ENCODE measurements at places on chromosomes 2 and 18.

DNA sequence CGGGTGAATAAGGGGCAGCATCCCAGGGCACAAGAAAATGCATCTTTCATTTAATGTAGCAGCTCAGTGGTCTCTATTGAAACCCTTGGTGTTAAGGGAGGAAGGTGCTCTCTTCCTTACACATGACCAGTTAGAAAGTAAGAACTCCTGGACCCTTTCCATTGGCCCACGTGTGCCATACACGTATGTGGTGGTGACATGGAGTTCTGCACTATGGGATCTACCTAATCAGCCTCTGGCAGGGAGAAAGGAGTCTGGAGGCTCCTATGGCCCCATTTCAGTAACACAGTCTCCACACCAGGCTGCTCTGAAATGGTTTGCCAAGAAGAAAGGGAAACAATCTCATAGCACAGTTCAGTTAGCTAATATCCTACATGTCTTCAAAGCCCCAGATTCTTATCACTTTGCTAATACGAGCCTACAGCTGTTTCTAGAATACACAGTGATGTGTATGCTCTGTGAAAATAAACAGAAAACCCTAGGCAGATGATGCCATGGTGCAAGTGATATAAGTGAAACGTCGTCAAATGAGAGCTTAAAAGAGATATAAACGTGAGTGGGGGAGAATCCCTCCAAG, 7.0 kb downstream of the EFEMP1 start:
- DNase-seq, result no peak

GRCh38 chr2:9941996-9942390, 9.5 kb upstream of the GRHL1 start:
- DNase-seq, result no peak

DNA sequence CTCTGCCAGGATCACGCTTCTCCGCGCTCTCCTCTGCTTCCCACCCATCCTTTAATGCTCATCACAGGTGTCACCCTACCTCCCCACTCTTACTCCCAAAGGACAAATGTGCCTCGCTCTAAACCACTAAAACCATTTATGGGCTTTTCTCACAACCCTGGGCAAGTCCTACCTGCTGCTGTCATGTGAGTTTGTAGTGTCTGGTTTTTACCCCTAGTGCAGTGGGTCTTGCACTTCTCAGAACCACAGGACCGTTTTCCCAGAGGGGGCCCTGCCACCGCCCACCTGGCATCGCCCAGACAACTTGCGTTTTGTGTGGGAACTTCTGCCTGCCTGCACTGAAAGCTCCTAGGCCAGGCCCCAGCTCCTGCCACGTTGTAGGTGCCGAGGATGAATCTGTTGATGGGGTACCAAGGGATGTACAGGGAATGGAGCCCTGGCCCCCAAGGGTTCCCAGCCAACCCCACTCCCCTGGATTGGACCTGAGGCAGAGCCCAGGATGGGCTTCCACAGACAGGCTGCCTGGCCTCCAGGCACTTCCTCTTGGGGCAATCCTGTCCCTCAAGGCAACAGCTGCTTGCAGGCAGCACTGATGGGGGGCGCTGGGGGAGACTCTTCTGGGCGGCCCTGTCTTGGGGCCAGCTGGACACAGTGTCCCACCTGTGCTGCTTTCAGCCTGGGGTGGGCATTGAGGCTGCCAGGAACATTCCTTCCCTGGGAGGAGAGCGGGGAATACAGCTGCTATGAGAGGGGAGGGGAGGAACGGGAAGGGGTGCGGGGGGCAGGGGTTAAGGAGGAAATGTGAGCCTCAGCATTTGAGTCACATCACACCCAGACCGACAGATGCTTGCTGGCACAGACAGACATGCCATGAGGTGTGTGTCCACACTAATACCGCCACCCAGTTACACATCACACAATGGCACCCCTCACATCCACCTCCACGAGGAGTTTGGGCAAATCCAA, 176.3 kb downstream of the ZFP36L2 start:
- no peak for DNase-seq

GRCh38 chr2:25948437-25948836, 33.9 kb downstream of the KIF3C start:
- DNase-seq, result no peak

- DNase-seq, result no peak
Observed at GRCh38 chr2:9762941-9763340, 80.3 kb upstream of the TAF1B start.

GRCh38 chr2:131673400-131674173, 145.9 kb downstream of the CCDC74A start:
- peak; percentile 56 for DNase-seq

DNA sequence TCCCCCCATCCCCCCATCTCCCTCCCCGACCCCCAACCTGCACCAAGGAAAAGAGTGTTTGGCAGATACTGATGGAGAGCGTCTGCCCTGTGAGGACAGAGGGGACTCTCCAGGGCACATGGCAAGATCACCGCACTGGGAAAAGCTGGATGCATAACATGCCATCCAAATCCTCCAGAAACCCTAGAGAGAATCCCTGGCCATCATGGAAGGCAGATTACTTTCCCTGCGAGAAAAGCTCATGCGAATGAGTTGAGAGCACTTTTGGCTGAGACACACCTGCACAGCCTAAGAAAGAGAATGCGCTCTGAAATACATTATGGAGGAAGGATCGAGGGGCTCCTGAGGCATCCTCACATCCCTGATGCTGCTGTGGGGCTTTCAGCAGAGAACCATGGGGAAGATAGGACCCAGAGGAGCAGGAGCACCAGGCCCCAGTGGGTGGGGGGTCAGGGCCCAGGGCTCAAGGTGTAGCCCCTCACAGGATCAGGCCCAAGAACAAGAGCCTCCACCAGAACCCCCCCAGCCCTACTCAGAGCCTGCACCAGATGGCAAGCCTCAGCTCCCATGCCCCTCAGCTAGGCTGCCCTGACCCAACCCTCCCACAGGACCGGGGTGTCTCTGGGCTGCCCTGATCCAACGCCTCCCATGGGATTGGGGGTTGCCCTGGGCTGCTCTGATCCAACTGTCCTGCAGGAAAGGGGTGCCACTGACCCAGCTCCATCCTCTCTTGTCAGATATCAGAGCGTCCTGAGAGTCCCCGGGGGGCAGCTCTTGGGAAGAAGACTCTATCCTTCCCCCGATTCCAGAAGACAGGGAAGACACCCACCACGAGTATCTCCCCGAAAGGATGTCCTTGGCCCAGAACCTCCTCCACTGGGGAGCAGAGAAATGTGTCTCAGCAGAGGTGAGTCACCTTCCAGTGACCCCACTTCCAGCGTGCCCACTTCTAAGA, 153.4 kb downstream of the NDUFA10 start:
- DNase-seq, result no peak

DNA sequence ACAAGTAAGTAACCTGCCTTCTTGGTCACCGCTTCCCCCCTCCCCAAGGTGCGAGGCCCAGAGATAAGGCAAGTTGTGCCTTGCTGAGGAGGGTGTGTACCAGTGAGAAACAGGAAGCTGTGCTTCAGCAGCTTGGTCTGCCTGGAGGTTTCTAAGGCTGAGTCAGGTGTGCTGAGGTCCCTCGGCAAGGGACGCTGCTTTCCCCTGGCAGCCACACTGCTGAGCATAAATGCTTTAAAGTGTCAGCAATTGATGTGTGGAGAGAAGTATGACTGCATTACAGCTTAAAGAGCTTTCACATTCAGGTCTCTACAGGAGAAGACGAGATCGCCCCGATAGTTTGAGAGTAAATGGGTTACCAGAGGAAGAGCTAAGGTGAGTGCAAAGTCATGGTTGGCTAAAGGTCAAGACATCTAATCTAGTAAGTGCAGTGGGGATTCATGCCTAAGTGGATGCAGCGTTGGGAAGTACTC, 86.9 kb downstream of the LIMS1 start:
- DNase-seq, result peak; percentile 84

GRCh38 chr2:2825516-2826208, 494.6 kb upstream of the MYT1L start:
- DNase-seq, result no peak

DNA sequence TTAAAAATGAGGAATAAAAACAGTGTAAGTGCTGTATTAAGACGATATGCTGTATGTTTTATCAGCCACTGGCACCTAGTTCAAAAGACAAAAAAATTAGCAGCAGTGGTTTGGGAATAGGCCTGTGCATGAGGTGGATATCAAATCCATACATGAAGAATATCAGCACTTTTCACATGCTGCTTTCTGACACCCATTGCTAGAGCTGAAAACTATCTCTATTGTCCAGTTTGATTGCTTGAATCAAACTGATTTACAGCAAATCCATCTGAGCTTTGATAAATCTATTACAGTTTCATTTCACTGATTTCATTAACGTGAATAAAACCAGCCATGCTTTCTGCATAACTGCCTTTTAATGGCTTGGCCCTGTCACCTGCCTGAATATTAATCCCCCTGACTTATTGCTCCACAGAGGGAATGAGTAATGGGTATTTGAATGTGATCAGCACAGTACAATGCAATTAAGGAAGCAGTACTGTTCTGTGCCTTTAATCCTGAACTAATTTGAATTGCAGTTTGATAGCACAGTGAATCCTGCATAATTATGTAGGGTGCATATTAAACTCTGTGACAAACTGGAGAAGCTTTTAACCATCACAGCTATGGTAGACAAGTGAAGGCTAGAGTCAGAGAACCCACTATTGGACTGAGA, 154.0 kb downstream of the GPD2 start:
- DNase-seq, result no peak

DNA sequence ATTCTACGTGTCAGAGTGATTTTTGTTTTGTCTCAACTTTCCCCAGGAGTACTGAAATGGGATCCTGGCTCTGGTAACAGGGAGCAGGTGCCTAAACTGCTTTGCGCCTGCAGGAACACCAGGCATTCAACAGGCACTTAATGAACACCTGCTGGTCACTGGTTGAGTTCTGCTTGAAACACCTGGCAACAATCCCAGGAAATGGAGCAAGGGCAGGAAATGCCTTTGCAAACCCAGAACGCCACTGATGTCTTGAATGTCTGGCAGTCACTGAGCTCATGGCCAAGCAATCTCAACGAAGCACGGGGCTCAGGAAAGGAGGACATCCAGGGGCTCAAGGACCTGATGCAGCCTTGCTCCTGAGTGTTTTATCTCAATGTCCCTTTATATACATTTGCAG, 360.0 kb upstream of the RAB6C start:
- DNase-seq, result no peak

DNA sequence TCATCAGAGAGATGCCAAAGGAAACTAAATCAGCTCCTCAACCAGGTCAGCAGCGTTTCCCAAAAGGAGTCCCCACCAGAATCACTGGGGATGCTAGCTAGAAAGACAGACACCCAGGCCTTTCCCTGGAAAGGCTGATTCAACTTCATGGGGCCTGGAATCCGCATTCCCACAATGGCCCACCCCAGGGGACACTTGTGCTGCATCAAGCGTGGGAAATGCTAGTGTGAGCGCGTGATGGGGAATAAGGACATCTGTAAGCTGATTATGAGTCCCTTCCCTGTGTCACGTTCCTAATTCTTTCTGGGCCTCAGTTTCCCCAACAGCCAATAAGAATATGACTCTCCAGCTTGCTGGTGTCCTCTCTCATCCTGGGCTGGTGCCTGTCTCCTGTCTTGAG, 2.2 kb upstream of the WNT10A start:
- DNase-seq, result no peak

DNA sequence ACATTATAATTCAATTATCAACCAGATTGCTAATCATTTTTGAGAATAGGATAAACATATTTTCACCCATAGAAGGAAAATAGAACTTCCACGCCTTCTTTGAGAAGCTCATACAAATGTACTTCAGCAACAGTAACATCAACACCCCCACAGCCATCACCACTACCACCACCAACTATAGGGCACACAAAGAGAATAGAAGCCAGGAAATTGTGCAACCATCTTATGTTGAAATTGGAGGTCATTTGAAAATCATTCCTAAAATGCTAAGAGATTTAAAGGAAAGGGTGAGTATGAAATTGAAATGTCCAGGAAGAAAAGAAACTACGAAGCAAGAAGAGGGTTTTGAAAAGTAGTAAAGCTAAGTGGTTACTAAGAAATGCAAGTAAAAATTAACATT, 563.4 kb downstream of the ZNF804A start:
- no peak for DNase-seq

GRCh38 chr2:205405194-205405593, 277.1 kb upstream of the NRP2 start:
- DNase-seq, result no peak

- no peak for DNase-seq
Observed at GRCh38 chr2:56248965-56249742, 65.4 kb downstream of the CCDC85A start.

- no peak for DNase-seq
Observed at GRCh38 chr2:55934337-55934736, 10.8 kb upstream of the EFEMP1 start.

- DNase-seq, result no peak
Observed at GRCh38 chr2:190953257-190953656, 60.7 kb downstream of the STAT1 start.

- DNase-seq, result no peak
Observed at GRCh38 chr2:160473468-160474318, 19.9 kb downstream of the RBMS1 start.

DNA sequence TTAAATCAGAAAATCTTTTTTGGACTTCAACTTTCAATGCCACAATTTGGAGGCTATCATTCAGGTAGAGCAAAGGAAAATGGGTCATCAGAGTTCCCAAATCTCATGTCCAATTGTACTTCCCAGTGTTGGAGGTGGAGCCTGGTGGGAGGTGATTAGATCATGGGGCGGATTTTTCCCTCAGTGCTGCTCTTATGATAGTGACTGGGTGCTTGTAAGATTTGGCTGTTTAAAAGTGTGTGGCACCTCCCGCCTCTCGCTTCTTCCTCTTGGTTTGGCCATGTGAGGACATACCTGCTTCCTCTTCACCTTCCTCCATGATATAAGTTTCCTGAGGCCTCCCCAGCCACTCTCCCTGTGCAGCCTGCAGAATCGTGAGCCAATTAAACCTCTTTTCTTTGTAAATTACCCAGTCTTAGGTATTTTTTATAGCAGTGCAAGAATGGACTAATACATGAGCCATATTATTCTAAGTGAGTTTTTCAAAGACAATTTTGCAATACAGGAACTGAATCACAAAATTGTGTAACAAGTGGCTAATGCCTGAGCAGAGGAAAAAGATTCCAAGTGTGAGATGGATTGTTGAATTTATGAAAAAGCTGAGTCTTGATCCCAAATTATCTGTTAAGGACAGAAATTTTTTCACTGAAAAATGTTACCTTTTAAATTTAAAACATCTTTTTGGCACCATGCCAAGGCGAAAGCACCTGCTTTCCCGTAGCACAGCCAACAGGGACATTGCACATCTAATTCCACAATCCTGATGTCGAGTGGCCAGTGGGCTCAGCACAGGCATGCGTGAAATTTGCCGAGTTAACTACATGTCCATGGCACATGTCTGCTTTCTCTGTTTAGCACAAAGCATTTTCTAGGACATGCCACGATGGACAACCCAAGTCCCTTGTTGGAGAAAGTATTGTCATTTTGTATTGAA, 150.9 kb downstream of the COL6A3 start:
- DNase-seq, result peak; percentile 30

Data from CD4-positive, alpha-beta T cell treated with Interleukin-15 for 1 hour (primary cell).